Stimulated activated CD8-positive, alpha-beta memory T cell treated with anti-CD3 and anti-CD28 coated beads, Interleukin-7, amount 100 ng/mL, for 1 hour (primary cell): ENCODE measurements at places on chromosomes 7 and 10.

DNA sequence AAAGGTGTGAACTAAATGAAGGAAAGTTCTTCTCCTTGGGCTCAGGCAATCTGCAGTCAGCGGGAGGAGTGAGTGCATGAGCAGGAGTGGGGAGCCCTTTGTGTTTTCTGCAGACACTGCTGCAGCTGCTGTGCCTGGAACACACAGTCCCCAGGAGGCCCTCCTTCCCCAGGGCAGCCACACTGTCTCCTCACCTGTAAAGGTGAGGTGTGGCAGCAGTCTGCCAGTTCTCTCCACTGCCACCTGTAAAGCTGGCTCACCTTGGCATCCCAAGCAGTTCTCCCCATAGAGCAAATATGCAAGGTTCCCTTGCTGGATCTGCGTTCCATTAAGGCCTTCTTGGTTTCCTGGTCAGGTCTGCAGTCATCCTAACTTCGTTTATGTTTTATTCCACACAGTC, 5.2 kb upstream of the VWC2 start:
- DNase-seq = no peak

- no peak for DNase-seq
Measured at GRCh38 chr7:151497306-151497871, 22.3 kb downstream of the RHEB start.

DNA sequence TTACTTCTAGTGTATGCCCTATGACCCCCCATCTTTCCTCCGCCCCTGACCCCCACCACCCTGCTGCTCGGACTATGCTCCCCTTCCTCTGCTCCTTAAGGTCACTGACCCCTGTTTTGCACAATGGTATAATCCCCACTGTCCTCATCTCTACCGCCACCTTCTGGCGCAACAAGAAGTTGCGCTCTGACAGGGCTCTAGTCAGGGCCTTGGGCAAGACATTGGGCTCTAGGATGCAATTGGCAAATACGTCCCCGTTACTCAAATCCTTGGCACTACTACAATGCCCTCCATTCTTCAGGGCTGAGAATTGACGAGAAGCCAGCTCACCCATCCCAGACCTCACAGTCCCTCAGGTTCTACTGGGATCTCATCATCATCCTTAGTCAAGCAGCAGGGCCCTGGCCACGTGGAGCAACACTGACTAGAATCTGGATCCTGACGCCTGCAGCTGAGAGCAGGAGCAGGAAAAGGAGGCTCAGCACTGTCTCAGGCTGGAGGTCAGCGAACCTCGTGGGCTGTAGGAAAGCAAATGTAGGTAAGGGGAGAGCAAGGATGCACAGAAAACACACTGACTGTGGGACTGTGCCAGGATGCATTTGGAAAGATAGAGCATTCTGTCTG, 10.6 kb downstream of the LRIT2 start:
- DNase-seq = no peak

- DNase-seq = no peak
Measured at GRCh38 chr7:100584683-100585510, 1.0 kb downstream of the LRCH4 start.

- DNase-seq = no peak
Measured at GRCh38 chr7:80945976-80946375, 27.1 kb upstream of the SEMA3C start.

- DNase-seq = no peak
Measured at GRCh38 chr7:106568680-106569499, 92.1 kb downstream of the CCDC71L start.

DNA sequence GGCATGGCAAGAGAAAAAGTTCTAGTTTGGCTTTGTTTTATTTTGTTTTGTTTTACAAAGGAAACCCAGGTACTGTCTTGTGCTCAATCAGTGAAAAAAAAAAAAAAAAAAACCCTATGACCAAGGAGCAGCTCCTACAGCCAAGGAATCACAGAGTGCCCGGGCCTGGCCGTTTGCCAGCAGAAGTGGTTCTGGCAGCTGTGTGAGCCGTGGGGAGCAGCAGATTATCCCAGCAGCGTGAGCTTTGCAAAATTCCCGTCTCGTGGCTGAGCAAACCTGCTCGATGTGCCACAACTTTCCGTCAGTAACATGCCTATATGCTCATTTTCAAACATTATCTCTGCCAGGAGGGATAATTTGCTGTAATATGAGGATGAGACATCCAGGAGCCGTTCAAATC, 293.7 kb downstream of the POU6F2 start:
- DNase-seq = no peak

- DNase-seq = no peak
Measured at GRCh38 chr10:71349406-71349805, 30.3 kb downstream of the SLC29A3 start.

- DNase-seq = peak; percentile 75
Measured at GRCh38 chr7:38369816-38370493, 96.5 kb upstream of the TARP start.

DNA sequence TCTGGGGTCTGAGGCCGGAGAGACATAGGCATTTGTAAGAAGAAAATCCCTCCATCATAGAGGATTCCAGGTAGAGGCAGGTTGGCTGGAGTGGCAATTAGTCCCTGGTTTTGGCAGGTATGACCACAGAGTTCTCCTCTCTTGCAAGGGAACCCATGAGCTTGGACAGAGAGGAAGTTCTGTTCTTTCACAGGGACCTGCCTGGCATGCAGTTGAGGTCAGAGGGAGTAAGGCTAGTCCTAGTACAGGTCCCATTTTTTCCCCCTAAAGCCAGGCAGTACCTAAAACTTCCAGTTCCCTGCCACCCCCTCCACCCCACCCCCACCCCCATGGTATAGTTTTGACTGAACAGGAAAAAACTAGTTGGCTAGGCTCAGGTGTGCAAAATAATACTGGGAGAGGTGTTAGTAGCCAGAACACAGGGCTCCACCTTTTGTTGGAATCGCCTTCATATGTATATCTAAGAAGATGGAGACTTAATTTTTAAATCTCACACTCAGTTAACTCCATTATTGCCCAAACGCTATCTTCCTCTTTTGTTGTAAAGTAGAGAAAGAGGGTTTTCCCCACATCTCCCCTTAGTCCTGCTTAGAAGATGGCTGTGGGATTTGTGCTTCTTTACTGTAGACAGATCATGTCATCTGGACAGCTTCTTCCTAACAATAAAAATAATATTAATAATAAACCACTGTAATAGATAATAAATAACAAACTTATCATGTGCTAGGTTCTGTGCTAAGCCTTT, 188.1 kb downstream of the TCF7L2 start:
- no peak for DNase-seq

GRCh38 chr10:87659571-87660483, at the start of gene PAPSS2:
Gene PAPSS2 (plus strand): TSS chr10:87659878. CDS start chr10:87659982, 104 bp downstream.
- no peak for DNase-seq

GRCh38 chr10:118712930-118713634, 41.7 kb downstream of the CACUL1 start:
- no peak for DNase-seq

DNA sequence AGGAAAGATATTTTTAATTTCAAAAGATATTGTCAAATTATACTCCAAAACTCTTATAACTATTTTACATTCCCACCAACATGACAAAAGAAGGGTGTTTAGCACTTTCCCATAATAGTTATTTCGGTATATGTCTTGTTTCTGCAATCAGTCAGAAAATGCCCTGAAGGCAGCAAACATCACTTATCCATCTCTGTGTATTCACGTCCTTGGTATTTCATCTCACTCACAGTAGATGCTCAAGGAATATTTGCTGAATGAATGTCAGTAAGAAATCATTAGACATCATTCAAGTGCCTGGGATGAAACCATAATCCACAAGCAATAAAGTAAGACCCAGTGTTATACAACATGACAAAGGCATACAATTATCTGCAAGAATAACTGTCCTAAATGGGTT, 112.7 kb downstream of the GFRA1 start:
- no peak for DNase-seq

GRCh38 chr10:15416034-15416433, 44.9 kb upstream of the FAM171A1 start:
- DNase-seq = no peak

DNA sequence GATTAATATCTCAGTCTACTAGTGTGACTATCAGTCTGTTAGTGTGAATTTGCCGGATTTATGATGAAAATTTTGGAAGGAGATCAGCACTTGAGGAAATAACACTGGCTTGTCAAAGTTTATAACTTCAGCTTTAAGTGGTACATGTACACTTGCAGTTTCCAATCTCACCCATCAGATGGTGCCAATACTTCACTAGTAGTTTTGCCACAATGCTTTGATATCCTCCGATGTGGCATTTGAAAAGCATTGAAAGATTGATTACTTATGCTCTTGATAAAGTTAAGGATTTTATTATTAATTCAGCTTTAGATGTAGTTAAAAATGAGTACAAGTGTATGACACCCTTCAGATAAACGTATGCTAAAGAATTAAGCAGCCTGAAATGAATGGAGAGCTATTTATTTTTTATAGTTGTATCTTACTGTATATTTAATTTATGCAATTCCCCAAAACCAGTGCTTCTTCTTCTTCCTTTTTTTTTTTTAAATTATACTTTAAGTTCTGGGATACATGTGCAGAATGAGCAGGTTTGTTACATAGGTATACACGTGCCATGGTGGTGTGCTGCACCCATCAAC, 98.2 kb downstream of the ANLN start:
- DNase-seq = no peak

GRCh38 chr10:124949543-124949942, 7.6 kb downstream of the ZRANB1 start:
- no peak for DNase-seq

- no peak for DNase-seq
Measured at GRCh38 chr7:158953912-158954311, 97.6 kb downstream of the DYNC2I1 start.

DNA sequence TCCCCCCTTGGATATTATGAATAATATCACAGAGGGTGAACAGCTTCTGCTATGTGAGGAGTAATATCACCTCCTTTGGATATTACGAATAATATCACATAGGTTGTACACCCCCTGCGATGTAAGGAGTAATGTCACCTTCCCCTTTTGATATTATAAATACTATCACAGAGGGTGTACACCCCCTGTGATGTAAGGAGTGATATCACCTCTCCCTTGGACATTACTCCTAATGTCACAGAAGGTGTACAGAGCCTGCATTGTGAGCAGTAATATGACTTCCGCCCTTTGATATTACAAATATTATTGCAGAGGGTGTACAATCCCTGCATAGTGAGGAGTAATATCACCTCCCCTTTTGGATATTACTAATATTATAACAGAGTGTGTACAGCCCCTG, 9.2 kb upstream of the TMEM225B start:
- no peak for DNase-seq

DNA sequence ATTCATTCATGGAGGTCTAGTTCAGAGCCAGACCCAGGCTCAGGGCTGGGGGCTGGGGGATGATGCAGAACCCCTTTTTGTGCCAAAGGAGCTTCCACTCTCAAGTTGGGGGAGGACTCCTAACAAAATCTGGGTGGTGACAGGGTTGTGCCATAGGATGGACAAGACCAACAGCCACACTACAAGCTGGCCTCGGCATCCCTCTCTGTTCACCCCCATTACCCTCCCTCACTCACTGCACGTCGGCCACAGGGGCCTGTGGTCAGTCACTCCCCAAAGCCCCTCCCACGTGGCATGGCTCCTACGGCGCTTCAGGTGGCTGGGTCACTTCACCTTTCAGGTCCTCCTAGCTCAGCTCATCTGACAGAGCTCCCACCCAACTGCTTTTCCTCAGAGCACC, 348.7 kb upstream of the ZMIZ1 start:
- no peak for DNase-seq

DNA sequence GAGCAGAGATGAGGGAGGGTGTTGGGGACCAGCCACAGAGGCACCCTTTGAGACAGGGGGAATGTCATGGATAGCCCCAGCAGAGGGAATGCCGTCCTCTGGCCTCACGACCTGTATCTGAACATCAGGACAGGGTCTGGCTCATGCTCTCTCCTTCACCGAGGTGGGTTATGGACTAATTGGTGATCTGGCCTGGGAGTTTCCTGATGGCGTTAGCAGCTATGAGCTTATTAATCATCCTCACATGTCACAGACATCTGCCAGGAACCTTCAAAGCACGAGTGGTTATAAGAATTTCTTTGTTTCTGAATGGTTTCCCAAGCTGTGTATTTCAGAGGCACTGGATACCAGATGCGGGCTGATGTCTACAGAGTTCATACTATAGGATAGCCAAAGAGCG, 6.9 kb downstream of the CPA4 start:
- no peak for DNase-seq

GRCh38 chr7:885261-885892, 9.0 kb downstream of the GET4 start:
- no peak for DNase-seq

DNA sequence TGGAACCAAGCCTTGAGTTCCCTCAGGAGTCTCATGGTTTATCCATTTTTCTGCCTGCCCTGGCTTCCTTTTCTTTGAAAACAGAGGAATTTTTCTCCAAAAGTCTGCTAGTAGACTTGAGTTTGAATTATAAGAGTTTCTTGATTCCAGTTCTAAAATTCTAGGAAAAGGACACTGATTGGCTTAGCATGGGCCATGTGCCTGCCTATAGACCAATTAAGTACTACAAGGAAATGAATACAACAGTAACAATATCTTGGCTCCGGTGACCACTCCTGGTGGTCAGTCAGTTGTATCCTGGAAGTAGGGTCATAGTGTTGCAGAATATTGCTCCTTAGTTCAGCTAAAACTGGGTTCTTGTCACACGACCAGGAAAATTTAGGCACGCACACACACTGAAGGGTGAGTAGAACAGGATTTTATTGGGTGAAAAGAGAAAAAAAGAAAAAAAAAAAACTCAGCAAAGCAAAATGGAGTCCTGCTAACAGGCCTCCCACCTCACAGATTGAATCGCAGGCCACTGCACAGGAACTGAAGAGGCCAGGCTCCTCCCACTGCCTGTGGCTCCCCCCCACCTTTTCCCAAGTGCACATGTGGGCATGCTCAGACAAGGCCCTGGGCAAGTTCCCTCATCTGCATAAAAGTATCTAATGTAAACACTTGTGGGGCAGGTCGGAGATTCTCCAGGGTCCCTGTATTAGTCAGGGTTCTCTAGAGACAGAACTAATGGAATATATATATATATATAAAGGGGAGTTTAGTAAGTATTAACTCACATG, 155.1 kb downstream of the LYZL1 start:
- no peak for DNase-seq

DNA sequence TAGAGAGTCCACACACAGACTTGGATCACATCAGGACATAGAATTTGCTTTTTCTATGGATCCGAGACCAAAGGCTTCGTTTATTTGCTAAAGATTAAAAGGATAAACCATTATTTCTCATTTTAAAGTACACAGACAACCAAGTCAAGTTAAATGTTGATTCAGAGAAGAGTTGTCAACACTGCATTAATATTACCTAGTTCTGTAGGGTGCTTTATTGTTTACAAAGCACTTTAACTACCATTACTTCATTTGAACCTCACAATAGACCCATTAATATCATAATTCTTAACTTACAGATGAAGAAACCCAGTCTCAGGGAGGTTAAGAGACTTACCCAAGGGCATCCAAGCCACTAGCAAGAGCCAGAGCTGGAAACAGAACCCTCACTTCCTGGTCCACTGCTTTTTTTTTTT, 43.2 kb upstream of the GSAP start:
- no peak for DNase-seq
